ENCODE measurements at places on chromosomes 1 and 21.

DNA sequence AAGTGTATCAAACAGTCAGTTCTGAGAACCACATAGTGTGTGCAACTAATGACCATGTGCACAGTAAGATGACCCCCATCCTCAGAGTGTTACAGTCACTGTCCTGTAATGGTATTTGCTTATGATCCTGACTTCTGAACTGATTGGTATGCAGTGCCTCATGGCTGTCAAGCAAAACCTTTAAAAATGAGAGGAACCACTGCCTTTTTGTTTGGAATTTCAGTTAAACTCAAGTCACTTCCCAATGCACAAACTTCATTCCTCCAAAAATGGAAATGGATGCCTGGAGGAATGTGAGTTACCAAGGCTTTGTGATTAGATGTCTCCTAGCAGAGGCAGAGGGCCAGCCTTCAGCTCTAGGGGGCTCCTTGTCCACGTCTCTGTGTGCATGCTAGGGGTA is 10.5 kb downstream of the C1orf198 start:
- DNase-seq, result no peak

DNA sequence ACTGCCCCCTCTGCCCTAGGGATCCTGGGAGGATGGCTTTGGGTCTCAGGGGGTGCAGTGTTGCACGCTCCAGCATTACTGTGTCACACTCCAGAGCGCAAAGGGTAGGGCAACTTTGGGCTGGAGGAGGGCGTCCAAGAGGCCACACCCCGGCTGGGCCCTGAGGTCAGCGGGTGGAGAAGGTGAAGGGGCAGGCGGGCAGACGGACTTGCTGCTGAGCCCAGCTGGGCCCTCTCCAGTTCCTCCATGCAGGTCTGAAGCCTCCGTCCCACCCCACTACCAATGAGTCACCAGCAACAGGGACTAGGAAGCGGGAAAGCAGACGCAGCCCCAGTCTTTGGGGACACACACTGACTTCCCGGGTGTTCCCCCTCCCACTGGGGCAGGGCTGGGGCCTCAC is 116.0 kb downstream of the CASZ1 start:
- DNase-seq, result no peak

DNA sequence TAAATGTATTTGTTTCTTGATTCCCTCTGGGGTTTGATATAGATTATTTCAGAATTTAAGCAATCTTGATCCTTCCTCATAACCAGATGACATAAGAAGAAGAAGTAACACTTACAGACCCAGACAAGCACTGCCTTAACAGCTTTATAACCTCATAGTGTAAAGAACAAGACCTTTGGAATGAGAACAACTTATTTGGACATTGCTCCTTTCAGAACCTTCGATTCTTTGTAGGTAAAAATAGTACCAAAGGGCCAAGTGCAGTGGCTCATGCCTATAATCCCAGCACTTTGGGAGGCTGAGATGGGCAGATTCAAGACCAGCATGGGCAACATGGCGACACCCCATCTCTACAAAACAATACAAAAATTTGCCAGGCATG is 15.0 kb downstream of the TM2D1 start:
- no peak for DNase-seq

GRCh38 chr1:8632102-8632501 is 185.3 kb downstream of the RERE start:
- no peak for DNase-seq

- no peak for DNase-seq
These were observed at the start of gene CNIH3 for GRCh38 chr1:224615861-224616755. TSS of gene CNIH3 (plus strand) at chr1:224616317. CDS start at chr1:224617175, 858 bp downstream.

DNA sequence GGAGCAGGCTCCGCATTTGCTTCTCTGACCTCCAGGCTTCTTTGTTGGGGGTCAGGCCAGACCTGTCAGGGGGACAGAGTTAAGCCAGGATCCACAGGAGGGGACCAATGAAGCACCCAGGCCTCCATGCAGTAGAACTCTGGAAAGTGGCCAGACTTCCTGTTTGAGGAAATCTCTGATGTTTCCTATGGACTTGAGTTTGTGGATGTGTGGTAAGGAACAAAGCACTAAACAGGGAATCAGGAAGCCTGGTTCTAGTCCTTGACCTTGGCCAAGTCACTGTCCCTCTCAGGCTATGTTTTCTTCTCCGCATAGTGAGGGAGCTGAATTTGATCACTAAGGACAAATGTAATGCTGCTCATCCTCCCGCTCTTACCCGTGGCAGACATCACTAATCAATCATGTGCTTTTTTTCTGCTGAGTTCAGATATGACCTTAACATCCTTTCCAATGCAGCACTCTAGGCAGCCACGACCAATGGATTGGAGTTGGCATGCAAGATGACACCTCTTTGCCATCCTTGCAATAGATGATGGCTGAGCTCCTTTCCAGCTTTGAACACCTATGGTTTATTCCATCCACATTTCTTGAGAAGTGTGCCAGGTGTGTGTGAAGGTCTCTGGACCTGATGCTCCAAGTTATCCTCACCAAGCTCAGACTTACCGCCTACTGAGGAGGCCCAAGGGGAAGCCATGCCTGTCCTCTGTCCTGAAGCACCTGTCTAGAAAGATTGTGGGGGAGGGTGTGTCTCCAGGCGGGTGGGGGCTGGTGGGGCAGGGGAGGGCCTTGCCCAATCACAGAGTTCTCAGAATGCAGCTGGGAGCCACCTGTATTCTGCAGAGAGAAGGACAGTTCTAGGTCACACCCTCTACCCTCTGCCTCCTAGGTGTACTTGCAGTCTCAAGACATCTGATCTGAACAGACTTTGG is 9.9 kb downstream of the SH2D2A start:
- DNase-seq, result no peak

DNA sequence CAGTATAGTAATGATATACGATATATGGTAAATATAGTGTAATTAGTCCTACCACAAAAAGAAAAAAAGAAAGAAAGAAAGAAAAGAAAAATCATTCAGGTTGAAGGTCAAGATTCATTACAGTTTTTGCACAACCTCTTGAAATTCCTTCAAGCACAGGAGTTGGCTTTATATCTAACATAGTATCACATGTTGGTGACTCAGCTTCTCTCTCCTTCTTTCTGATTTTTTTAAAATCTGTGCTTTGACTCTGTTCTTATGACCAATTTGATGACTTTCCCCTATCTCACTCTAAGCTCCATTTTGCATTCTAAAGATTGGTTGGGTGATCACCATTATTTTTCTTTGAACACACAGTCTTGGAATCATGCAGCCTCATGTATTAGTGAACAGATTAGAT is 148.2 kb upstream of the COL11A1 start:
- no peak for DNase-seq

DNA sequence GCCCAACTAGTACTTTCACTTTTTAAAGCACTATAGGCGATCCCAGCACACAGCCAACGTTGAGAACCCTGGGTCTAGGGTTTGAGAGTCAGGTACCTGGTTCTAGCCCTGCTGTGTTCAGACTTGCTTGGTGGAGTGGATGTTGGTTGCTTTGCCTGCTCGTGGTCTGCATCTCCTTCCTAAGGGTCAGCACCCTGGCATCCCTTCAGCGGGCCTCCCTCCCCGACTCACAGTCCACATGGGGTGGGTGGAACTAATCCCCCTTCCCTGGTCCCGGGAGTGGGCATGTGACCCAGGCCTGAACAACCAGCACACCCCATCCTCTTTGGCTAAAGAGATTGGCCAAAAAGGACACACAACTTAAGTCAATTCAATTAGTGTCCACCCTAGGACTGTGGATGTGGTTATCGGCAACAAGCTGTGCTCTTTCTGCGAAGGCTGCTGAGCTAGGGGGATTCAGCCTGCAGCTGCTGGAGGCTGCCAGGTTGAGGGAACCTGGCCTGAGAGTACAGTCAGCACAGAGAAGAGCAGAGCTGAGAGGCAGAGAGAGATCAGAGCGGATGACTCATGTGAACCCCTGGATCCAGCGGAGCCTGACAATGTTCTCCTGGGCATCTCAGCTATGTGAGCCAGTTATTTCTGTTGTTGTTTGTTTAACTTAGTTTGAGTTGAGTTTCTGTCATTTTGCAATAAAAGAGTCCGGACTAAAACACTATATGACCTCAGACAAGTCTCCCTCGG is 138.9 kb downstream of the ACTL8 start:
- no peak for DNase-seq

GRCh38 chr1:3856923-3857790 is at the start of the genes CEP104 and DFFB:
TSS of gene CEP104 (minus strand) at chr1:3857211. CDS start at chr1:3852407, 4,804 bp downstream.
TSS of gene DFFB (plus strand) at chr1:3857476. CDS start at chr1:3857604, 128 bp downstream.
- peak; percentile 90 for DNase-seq

GRCh38 chr1:177600936-177601335 is 368.9 kb downstream of the SEC16B start:
- DNase-seq, result no peak

DNA sequence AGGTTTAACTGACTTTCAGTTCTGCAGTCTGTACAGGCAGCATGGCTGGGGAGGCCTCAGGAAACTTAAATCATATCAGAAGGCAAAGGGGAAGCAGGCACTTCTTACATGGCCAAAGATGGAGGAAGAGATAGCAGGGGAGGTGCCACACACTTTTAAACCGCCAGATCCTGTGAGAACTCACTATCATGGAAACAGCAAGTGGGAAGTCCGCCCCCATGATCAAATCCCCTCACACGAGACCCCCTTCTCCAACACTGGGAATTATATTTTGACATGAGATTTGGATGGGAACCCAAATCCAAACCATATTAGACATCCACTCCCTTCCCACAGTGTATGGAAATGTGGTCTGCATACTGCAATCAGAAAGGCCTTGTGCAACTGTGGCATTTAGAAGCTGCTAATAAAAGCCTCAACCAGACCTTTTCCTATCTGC is 148.2 kb downstream of the FCRL5 start:
- DNase-seq, result no peak

- no peak for DNase-seq
These were observed 30.9 kb downstream of the LRRC71 start for GRCh38 chr1:156951371-156951770.

DNA sequence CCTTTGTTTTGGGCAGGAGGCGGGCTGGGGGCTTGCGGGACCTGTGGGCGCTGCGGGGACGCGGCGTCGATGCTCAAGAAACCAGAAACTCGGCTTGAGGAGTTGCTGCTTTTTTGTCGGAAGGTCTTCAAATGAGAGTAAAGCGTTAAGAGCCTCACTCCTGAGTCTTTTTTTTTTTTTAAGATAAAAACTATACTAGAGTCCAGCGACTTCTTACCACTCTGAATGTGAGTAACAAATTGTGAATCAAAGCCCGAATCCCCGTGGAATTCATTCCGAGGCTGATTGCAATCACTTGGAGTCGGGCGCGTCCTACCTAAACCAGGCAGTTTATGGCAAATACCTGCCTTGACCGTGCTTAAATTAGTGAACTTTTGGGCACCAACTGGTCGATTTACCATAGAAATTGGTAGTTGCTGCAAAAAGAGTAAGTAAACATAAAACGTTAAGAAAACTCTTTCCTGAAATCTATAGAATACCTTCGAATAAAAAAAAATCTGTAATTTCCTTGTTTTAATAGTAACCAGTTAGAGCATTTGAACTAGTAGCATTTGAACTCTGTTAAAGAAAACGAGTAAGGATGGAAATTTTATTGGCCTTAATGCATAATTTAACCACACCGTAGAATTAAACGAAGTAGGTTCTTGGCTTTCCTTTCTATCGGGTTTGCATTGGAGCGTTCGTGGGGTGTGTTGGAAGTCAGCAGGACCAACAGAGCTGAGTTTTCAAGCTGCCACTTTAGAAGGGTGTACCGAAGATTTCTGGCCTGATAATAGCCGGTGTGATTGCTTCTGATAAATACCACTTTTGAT is 769 bp downstream of the GPSM2 start:
- DNase-seq, result no peak

- DNase-seq, result no peak
These were observed 6.3 kb downstream of the TMEM81 start for GRCh38 chr1:205077934-205078311.

DNA sequence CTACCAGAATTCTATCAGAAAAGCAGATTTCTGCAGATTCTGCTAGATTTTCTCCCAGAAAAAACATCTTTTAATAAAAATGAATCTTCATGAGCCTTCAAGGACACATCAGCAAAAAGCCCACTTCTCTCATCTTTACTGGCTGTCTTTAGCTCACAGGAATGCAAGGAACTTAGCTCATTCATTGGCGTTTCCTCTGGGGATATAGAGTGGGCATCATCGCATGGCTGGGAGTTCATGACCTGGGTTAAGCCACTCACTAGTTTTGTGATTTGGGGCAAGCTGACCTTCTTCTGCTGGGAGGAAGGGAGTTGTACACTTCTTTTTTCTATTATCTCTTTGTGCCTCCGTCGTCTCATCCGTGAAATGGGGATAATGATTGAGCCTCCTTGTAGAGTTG is 149.7 kb downstream of the KAZN start:
- DNase-seq, result no peak

DNA sequence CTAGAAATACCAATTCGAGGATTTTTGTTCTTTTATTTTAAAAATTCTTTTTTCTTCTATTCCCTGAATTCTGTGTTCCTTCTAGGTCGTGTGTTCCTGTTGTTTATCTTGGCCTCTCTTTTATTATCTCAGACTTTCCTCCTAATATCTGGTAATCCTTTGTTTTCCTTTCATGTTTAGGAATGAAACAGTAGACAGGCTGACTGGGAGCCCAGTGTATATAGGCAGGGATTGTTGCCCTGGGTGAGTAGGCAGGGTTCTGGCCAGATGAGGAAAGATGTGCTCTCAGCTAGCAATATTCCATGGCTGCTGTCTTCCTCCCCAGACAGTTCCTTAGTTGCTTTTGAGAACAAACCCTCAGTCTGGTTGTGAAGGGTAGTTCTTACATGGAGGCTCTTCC is 161.8 kb upstream of the PDE4B start:
- DNase-seq, result no peak
